ENCODE measurements at places on chromosomes 16 and 17.

- no peak for DNase-seq
These were observed 15.7 kb upstream of the SLC35B1 start for GRCh38 chr17:49723423-49723822.

GRCh38 chr17:14118951-14119350 is 49.6 kb downstream of the COX10 start:
- no peak for DNase-seq

DNA sequence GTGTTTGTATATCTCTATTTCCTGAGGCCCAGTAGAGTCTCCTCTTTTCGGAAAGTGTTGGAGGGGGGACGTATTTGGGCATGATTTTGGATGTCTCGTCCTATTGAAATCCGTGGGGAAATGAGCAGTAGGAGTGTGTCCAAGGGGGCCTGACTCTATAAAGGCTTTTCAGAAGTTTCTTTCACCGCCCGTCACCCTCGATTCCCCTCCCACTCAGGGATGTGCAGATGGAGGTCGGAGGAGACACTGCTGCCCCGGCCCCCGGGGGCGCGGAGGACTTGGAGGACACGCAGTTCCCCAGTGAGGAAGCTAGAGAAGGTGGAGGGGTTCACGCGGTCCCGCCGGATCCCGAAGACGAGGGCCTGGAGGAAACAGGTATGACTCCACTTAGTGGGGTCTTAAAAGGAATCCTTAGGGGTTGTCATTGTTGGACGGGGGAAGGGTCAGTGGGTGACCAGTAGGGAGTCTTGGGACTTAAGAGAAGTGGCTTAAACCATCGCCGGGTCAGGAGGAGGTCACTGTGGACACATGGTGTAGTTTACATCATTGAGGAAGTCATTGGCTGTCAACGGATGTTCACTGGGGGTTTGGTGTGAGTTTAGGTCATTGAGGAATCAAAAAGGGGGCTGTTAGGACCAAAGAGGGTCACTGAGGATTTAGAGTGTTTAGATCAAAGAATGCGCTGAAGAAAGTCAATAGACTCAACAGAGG is 424 bp downstream of the MON1B start:
- no peak for DNase-seq

- DNase-seq, result no peak
These were observed 32.9 kb downstream of the DEF8 start for GRCh38 chr16:89981414-89981813.

DNA sequence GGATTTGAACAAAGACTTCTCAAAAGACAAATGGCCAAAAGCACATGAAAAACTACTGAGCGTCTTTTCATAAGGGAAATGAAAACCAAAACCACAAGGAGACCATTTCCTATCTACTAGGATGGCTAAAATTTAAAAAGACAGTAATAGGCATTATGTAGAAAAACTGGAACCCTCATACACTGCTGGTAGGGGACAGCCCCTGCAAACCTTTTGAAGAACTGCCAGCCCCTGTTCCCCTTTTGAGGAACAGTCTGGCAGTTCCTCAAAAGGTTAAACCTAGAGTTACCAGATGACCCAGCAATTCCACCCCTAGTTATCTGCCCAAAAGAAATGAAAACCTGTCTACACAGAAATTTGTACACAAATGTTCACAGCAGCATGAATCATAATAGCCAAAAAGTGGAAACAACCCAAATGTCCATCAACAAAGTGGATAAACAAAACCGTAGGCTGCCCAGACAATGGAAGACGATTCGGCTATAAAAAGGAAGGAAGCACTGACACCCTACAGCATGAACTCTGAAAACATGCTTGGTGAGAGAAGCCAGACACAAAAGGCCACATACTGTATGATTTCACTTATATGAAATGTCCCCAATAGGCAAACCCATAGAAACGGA is 22.9 kb downstream of the CDIP1 start:
- no peak for DNase-seq

- no peak for DNase-seq
These were observed 4.3 kb downstream of the SMIM5 start for GRCh38 chr17:75637551-75637950.

DNA sequence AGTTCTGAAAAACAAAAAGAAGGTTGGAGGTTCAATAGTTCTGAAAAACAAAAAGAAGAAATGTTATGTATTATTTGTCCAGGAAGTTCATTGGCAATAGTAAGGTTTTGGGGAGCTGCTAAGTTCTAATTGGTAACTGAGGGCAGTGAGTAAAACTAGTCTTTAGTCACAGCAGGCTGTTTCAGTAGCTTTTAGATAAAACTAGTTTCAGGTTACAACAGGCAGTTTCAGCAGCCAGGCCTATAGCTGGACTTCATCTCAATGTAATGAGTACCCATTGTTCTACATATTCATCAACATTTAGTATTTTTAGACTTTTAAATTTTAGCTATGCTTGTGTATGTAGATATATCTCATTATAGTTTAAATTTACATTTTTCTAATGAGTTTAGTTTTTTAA is 639.3 kb downstream of the TOX3 start:
- no peak for DNase-seq

DNA sequence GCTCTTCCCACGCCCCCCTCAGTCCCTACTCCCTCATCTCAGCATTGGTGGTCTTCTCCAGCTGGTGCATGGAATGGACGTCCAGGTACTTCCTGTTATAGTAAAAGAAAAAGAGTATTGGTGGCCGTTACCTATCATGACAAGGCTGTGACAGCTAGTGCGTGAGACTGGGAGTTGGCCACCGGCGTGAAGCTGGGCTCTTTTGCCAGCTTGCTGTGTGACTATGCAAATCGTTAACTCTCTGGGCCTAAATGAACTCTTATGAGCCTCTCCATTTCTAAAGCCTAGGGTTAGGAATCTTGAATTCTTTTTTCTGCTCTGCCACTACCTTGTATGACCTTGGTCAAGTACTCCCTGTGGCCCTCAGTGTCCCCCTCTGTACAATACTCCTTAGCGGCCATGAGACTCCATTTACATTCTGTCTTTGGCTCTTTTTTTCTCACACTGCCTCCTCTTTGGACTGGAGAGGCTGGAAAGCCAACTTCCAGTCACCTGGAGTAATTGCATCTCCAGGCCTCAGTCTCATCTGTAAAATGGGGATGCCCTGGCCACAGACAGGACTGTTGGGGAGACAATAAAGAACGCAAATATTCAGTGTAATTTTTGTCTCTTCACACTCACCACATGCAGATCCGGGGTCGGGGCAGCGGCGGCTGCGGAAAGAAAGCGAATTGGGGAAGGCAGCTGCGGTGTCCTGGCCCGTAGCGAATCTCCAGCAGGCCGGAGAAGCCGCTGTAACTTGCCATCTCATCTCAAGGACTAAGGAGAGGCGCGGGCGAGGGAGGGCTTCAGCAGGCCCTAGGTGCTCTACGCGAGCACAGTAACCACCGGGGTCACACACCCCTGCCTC is 1.1 kb downstream of the CFAP119 start:
- DNase-seq, result no peak

- no peak for DNase-seq
These were observed 276.7 kb upstream of the DYNLRB2 start for GRCh38 chr16:80263848-80264694.

DNA sequence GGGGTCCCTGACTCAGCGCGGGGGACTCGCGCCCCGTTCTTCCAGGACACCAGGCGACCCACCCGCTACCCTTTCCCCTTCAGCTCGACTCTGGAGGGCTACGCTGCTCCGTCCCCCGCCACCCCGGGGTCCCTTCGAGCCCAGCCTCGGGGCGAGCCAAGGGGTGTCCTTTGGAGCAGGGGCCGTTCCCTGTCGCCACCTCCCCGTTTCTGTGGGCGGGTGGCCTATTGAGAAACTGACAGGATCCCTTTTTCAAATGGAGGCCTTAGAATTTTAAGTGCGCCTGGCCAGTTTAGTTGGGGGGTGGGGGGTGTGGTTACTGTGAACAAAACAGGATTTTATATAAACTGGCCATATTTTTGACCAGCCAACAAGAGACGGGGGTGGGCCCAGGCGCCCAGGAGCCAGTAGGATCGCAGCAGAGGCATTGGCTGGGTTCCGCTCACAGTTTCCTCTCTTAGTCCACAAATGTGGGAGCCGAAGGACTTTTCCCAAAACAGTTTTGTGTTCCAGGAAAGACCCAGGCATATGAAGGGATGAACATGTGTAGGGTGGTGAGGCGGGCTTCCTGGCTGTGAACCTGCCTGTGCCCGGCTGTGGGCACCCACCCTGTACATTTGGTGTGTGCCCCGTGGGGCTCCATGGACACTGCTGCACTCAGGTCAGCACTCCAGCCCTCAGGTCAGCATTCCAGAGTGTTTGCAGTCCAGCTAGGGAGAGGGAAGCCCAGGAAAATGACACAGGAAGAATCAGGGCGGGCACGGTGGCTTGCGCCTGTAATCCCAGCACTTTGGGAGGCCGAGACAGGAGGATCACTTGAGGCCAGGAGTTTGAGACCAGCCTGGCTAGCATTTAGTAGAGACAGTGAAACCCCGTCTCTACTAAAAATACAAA is 722 bp upstream of the TIMP2 start:
- DNase-seq, result no peak

GRCh38 chr17:67441052-67441895 is 64.2 kb downstream of the PITPNC1 start:
- DNase-seq, result peak; percentile 75

DNA sequence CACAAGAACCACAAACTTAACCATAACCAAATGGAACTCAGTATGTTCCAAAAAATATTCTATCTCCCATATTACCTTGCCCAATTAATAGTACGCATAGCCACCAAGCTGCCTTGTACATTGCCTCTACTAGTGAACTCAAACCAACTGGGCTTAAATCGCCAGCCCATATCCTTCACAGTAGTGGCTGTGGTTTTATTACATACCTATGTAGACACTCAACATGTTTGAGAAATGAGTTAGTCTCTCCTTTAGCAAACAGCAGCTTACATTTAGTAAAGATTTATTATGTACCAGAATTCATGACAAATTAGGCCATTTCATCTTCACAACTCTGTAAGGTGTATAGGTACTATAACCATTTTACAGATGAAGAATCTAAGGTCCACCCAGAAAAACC is 41.4 kb downstream of the GRB2 start:
- DNase-seq, result peak; percentile 44

DNA sequence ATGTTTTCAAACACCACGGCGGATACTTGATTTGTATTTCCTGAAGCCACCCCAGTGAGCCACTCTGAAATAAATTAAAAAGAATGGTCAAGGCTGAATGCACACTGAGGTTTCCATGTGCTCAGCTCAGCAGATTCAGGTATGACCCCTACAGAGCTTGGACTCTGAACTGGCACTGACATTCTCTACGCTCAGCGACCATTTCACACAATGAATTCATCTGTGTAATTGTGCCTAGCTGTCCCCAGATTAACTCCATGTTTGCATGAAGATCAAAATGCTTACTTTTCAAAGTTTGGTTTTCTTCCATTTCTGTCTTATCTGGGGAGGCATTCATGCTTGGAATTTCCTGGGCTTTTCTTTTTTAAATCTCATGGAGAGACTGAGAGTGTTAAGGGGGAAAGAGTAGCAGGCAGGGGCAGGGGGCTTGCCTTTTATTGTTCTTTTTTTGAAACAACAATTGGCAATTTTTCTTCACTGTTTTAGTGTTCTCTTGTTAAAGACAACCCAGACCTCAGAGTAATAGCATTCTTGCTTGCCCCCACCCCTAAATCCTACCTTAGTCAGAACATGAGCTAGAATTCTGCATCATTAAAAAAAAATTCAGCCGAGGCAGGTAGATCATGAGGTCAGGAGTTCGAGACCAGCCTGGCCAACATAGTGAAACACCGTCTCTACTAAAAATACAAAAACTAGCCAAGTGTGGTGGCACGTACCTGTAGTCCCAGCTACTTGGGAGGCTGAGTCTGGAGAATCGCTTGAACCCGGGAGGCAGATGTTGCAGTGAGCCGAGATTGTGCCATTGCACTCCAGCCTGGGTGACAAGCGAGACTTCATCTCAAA is 85.5 kb upstream of the HNF1B start:
- DNase-seq, result no peak

DNA sequence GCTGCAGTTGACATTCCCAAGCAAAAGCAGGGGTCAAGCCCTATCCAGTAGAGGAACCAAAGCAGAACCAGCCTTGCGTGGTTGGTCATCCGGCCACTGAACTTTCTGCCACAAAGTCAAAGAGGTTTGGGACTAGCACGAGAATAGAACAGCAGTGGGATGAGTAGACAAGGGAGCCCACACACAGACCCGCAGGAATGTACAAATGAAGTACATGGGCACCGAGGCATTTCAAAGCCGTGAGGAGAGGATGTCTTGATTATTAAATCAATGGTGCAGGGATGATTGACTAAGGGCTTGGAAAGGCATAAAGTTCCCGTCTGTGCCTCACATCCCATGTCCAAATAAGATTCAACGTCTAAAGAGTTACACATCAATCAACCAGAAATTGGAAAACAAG is 81.8 kb upstream of the TBC1D3K start:
- no peak for DNase-seq

GRCh38 chr16:17323171-17323570 is 147.6 kb downstream of the XYLT1 start:
- no peak for DNase-seq

GRCh38 chr17:75856062-75856756 is 1.1 kb upstream of the WBP2 start:
- DNase-seq, result no peak

GRCh38 chr17:1351275-1351674 is 48.7 kb downstream of the YWHAE start:
- no peak for DNase-seq

DNA sequence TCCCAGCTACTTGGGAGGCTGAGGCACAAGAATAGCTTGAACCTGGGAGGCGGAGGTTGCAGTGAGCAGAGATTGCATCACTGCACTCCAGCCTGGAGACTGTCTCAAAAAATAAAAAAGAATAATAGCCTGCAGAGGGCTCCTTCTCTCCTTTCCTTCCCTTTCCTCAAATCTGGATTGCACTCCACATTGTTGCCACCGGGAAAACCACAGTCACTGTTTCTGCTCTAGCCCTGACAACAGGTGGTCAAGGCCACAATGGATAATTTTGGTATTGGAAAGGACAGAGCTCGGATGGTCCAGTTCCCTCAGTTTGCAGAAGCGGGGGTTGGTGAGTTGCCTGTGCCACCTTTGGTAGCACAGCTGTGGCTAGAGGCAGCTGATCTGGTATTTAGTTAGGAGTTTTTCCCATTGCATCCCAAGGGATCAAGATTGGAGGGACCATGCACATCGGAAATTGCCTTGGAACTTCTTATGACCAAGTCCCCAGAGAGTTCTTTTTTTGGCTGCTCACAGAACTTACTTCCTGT is 44.7 kb upstream of the PRSS54 start:
- no peak for DNase-seq

DNA sequence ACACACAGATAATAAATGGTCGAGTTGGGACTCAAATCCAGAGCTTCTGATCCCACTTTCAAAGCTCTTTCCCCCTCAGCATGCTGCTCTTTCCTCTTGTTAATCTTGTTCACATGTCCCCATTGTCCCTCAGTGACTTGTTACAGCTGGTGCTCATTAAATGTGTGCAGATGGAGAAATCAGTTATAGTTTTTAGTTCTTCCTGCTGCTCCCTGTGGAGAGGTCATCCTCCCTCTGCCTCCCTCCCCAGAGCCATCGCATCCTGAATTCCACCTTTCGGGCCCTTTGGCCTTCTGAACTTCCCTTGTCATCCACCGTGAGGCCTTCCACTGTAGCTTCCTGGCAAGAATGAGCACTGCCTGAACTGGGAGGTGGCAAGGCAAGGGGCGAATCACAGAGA is 179.6 kb downstream of the WSCD1 start:
- DNase-seq, result no peak

Data from GM04503 (cell line).